ENCODE measurements at places on chromosomes 3 and 15.

GRCh38 chr3:192215-192929 is 4.2 kb upstream of the CHL1 start:
- DNase-seq: no peak

- DNase-seq: no peak
These were observed 81.2 kb upstream of the PLXND1 start for GRCh38 chr3:129687586-129688125.

DNA sequence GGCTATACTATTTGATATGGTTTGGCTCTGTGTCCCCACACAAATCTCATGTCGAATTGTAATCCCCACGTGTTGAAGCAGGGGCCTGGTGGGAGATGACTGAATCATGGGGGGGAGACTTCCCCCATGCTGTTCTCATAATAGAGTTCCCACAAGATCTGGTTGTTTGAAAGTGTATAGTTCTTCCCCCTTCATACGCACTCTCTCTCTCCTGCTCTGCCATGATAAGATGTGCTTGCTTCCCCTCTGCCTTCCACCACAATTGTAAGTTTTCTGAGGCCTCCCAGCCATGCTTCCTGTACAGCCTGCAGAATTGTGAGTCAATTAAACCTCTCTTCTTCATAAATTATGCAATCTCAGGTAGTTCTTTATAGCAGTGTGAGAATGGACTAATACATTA is 290.1 kb upstream of the CHRM5 start:
- DNase-seq: no peak

DNA sequence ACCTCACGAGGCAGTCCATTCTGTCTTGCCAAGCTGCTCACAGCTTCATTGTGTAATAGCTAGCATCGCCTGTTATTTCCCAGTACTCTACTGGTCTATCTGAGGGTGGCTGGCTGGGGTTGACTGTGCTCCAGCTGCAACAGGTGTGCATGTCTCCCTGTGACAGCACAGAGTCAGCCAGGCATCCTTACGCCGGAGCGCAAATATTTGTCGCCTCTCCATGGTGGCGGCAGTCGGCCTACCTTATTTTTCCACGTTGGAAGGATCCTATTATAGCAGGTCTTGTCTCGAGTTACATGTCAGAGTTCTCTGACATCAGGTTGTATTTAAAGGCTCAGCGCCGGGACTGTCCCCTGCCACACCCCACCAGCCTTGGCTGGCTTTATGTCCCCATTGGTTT is 307.1 kb downstream of the TLE3 start:
- DNase-seq: no peak

- DNase-seq: no peak
These were observed 60.4 kb downstream of the GPR176 start for GRCh38 chr15:39859636-39860035.

GRCh38 chr3:67030785-67031740 is 33.0 kb downstream of the KBTBD8 start:
- DNase-seq: no peak

DNA sequence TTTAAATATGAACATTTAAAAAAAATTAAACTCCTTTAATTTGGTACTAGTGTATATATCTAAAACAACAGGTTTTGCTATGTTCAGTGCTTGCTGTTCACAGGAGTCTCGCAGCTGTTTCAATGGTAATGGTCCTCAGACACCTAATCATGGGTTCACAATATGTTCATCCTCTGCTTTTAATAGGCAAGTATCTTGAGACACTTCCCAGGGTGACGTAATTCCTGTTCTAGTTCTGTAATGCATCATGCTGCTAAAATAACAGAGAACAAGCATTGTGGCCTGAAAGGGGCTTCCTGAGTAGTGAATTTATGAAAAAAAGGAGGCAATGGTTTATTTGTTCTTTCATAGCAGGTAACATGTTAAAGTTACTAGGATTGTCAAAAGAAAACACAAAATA is 625.2 kb upstream of the GBE1 start:
- no peak for DNase-seq

DNA sequence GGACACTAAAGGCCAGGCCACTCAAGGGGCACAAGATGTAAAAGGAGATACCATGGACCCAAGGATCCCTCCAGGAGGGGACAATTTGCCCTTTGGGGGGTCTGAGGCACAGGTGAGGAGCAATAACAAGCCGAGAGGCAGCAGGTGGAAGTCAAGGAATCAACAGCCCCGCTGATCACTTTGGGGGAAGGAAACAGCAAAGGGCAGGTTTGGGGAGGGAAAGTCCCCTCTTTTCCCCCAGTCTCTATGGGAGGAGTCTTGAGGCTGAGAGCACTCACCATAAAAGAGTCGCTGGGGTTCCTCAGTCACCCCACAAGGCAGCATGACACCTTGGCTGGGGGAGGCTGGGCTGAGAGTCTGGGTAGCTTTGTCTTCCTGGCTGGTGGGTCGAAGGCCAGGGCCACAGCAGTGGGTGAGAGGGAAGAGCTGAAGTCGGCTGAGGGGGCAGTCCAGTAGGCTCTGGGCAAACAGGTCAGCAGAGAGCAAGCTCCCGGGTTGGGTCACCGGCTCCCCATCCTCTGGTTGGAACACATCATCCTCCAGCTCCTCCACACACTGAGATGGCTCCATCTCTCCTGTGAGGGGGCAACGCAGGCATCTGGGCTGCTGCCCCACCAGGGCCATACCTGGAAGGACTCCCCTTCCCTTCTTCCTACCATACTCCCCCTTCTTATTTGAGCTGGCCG is 3.0 kb downstream of the BMF start:
- DNase-seq: no peak

GRCh38 chr15:67401336-67401735 is 119.6 kb upstream of the C15orf61 start:
- DNase-seq: no peak

GRCh38 chr15:63067976-63068743 is 25.6 kb downstream of the TPM1 start:
- DNase-seq: no peak

DNA sequence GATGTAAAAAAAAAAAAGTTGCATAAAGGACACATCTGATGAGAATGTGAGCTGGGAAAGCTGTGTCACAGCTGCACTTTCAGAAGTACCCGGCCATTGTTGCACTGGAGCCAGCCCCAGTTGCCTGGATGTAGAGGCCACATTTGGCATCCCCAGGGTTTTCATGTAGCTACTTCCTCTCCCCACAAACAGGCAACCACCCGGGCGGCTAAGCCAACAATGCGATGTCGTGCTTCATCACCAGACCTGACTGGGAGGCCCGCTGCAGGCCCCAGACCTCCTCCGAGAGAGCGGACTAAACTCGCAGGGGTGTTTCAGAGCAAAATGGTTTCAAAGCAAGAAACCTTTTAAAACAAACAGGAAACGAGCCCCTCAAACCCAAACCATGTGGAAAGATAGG is 142.3 kb downstream of the TMCO5A start:
- no peak for DNase-seq

GRCh38 chr3:114858329-114858728 is 288.8 kb downstream of the ZBTB20 start:
- no peak for DNase-seq

DNA sequence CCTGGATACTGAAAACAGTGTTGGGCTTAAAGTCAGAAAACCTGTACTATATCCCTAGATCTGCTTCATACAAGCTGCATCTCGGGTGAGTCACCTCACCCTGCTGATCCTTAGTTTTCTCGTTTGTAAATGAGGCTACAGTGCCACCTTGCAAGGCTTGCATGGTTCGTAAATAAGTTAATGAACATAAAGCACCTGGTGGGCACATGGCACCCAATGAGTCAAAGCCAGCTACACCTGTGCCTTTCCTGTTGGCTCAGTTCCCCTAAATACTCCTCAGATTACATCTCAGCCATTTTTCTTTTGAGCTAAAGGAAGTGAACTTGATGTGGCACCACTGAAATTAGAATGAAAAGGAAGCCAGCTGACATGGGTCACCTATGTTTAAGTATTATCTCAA is 26.5 kb downstream of the RTP1 start:
- DNase-seq: no peak

- DNase-seq: no peak
These were observed 28.6 kb downstream of the PLD1 start for GRCh38 chr3:171781711-171782127.

DNA sequence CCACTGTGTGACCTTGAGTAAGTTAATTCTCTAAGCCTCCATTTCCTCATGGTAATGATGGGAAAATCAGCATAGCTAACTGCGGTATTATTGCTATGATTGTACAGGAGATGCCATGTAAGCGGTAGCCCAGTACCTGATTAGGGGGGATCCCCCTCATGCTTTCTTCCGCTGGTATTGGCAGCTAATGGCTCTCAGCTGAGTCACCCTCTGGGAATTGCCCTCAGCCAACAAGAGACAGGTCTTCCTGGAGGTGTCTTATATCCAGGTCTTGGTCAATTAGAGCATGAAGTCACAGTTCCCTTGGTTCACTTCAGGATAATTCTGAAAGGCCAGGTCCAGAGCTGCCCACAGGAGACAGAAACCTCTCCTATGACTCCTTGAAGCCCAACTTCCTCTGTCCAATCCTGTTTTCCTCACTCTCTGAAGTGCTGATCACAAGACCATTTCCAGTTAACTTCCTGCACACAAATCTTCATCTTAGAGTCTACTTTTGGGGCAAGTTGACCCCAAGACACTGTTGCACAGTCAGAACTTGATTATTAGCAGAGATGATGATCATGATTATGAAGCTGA is 724.7 kb upstream of the ZNF385D start:
- no peak for DNase-seq

DNA sequence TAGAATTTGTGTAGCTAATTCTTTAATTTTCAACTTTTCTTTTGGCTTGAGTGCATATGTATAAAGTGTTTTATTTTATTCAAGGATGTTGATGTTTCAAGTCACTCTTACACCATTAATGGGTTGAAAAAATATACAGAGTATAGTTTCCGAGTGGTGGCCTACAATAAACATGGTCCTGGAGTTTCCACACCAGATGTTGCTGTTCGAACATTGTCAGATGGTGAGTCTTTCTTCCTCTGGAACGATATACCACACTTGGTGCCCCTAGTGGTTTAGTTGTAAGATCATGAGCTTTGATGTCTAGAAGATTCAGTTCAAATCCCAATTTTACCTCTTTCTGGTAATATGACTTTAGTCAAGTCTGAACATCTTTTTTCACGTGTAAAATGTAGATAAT is 119.3 kb downstream of the HCN4 start:
- DNase-seq: no peak

GRCh38 chr15:63729115-63729884 is 104.4 kb downstream of the HERC1 start:
- DNase-seq: no peak

DNA sequence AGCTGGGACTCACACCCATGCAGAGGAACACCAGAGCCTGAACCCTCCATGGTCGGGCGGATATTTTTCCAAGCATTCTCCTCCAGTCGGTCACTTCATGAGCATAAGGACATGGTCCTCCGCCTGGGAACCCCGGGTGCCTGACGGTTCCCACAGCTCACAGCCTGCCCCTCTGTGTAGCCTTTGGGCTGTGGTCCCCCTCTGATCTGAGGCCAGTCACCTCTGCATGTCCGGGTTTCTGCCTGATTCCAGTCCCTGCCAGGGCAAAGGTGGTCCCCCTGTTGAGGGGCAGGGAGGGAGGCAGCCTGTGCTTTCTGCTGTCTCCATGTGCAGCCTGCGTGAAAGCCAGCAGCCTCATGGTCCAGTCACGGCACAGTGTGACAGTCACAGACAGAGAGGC is 76.6 kb upstream of the KLF13 start:
- no peak for DNase-seq

DNA sequence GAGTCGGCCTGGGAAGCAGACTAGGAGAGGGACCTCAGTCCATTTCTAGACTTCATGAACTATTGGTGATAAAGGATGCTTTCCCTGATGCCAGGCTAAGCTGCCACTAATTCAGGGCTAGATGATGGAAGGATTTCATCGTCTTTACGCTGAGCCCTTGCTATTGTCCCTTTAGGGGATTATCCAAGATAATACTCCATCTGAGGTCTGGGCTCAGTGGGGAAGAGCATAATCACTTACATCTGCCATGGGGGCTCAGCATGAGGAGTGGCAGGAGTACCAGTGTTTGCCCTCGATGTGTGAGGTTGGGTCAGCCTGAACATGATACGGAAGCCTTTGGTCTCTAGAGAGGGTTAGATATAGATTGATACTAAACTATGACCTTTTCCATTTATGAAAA is 47.3 kb downstream of the PTPRG start:
- DNase-seq: no peak

DNA sequence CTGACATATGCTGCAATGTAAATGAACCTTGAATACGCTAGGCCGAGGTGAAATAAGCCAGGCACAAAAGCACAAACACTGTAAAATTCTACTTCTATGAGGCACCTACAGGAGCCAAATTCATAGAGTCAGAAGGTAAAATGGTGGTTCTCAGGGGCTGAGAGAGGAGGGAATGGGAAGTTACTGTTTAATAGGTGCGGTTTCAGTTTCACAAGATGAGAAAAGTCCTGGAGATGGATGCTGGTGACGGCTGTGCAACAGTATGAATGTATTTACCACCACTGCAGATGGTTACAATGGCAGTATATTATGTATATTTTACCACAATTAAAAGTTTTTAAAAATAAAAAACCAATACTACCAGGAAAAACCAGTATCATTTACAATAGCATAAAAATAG is 4.0 kb downstream of the TNK2 start:
- no peak for DNase-seq

DNA sequence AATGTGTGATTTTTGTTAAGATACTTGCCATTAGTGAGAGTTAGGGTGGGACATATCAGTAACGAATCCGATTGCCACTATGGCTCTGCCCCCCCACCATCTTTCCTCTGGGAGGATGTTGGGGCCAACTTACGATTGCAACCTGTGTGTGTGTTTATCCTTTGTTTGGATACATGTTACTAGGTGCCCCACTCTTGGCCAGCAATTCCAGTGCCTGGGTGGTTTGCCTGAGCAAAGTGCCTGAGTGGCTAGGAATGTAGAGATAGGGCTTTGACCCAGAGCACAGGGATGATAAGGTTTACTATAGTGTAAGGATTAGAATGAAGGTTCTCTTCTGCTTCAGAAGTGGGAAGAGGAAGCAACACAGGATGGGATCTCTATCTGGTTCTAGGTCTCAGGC is 231.8 kb downstream of the TP63 start:
- DNase-seq: no peak

DNA sequence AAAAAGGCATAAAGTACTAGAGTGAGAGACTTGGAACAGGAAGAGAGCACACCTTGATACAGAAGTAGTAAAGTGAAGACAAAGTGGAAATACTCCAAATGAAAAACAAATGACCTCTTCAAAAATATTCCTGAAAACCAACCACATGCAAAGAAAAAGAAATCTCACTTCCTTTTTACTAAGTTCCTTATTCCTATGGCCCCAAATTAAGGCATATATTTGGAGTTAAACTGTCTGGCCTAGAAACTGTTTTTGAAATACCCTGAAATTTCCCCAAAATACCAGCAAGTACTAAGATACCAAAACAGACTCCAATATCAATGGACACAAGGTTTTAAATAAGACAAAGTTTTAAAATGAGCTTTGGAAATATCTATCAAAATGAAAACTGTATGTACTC is 58.2 kb downstream of the ZNF148 start:
- no peak for DNase-seq

DNA sequence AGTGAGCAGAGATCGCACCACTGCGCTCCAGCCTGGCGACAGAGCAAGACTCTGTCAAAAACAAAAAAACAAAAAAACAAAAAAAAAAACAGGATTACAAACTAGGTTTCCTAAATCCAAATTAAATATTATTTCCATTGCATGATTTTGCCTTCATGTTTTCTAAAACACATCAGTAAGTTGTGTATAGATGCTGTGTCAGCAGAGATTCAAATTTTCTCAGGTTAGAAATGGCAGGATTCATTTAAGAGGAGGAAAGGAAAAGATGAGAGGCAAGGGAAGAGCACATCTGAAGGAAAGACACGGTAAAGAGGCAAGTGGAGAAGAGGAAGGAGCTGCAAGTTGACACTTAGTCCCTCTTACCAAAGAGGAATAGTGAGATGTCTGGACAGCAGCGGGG is 51.8 kb upstream of the PPARG start:
- no peak for DNase-seq

Measured in activated CD4-positive, CD25-positive, alpha-beta regulatory T cell (primary cell).